ENCODE measurements at places on chromosomes 6 and 20.

DNA sequence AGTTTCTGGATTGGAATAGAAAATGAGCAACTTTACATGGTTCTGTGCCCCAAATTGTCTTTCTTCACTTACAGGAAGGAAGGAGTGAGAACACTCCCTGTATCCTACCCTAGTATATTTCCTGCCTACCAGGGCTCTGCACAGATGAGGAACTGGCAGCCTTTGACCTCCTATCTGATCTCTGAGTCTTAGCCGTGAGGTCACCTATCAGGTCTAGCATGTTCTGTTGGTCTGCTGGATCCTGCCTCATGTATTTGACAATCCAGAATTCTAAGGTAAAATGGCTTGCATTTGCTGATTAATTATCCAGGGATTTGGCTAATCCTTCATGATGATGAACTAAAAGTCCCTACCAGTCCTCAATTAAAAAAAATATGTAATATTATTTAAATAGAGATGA, 35.0 kb upstream of the TRAM2 start:
- H3K4me1 ChIP-seq = no peaks in the 10 kb centered on the region
- H3K4me3 ChIP-seq = no peak overlapping the region

- H3K4me3 ChIP-seq = no peak overlapping the region
- H3K36me3 ChIP-seq = no peaks in the 10 kb centered on the region
- DNase-seq = no peak
- no peak overlapping the region for H3K27ac ChIP-seq
- peaks cover 16% of the 10 kb centered on the region for H3K4me1 ChIP-seq
Observed at GRCh38 chr6:30154709-30155519, 6.1 kb downstream of the TRIM10 start.

- H3K27ac ChIP-seq = no peak overlapping the region
- H3K4me3 ChIP-seq = no peak overlapping the region
- no peaks in the 10 kb centered on the region for H3K27me3 ChIP-seq
- no peak for DNase-seq
- peaks cover 65% of the 10 kb centered on the region for H3K36me3 ChIP-seq
- H3K4me1 ChIP-seq = peaks cover 5% of the 10 kb centered on the region
Observed at GRCh38 chr6:36076178-36077063, 48.8 kb downstream of the MAPK14 start.

- H3K4me3 ChIP-seq = no peak overlapping the region
- peaks cover 8% of the 10 kb centered on the region for H3K27me3 ChIP-seq
- no peaks in the 10 kb centered on the region for H3K36me3 ChIP-seq
- H3K27ac ChIP-seq = no peak overlapping the region
Observed at GRCh38 chr6:89270951-89271721, 44.0 kb downstream of the GABRR2 start.

DNA sequence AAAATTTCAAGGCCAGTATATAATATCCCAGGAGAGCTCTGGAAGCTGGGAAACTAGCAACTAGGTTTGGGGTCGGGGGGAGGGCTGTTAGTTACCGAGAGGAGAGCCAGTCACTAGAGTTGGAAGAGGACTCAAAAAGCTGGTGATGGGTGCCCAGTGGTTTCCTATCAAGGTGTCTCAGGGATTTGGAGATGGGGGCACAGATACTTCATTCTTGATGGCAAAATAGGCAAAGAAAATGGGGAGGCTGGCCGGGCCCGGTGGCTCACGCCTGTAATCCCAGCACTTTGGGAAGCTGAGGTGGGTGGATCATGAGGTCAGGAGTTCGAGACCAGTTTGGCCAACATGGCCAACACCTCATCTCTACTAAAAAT, 805 bp downstream of the PHF1 start:
- no peak for DNase-seq
- peaks cover 59% of the 10 kb centered on the region for H3K36me3 ChIP-seq
- H3K27me3 ChIP-seq = no peaks in the 10 kb centered on the region
- peaks cover 61% of the 10 kb centered on the region for H3K4me1 ChIP-seq

GRCh38 chr6:15255481-15255880, 9.6 kb downstream of the JARID2 start:
- H3K4me1 ChIP-seq = peaks cover 98% of the 10 kb centered on the region
- peak overlapping the region; percentile 21 for H3K27ac ChIP-seq
- no peak overlapping the region for H3K4me3 ChIP-seq
- DNase-seq = no peak

- DNase-seq = peak; percentile 7
- no peak overlapping the region for H3K4me3 ChIP-seq
- no peaks in the 10 kb centered on the region for H3K4me1 ChIP-seq
- no peak overlapping the region for H3K27ac ChIP-seq
Observed at GRCh38 chr20:57649617-57650015, 29.4 kb upstream of the ZBP1 start.

- H3K4me1 ChIP-seq = peaks cover 11% of the 10 kb centered on the region
- no peak overlapping the region for H3K27ac ChIP-seq
- DNase-seq = no peak
- peaks cover 32% of the 10 kb centered on the region for H3K36me3 ChIP-seq
- no peaks in the 10 kb centered on the region for H3K27me3 ChIP-seq
Observed at GRCh38 chr6:118524686-118525085, 23.4 kb upstream of the PLN start.

- H3K27me3 ChIP-seq = peaks cover 64% of the 10 kb centered on the region
- DNase-seq = no peak
- no peaks in the 10 kb centered on the region for H3K36me3 ChIP-seq
- no peak overlapping the region for H3K27ac ChIP-seq
- H3K4me1 ChIP-seq = no peaks in the 10 kb centered on the region
Observed at GRCh38 chr20:21714297-21715192, 9.1 kb downstream of the PAX1 start.

DNA sequence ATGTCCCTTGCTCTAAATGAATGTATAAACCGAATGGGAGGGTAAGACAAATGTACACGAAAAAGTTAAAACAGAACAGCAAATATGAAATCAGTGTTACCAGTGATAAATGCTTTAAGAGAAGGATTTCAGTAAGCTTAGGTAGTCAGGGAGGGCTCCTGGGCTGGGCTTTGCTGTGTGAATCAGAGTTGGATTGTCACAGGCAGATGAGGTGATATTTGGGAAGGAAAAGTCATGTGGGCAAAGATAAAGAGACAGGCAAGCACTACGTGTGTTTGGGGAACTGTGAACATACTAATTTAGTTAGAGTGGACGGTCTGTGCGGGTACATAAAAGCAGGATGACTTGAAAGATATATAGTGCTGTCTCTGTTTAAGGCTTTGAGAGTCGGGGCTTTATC, 114.8 kb downstream of the CRYBG1 start:
- no peak for DNase-seq
- no peaks in the 10 kb centered on the region for H3K27me3 ChIP-seq
- no peak overlapping the region for H3K27ac ChIP-seq
- H3K4me1 ChIP-seq = peaks cover 2% of the 10 kb centered on the region
- no peak overlapping the region for H3K4me3 ChIP-seq

DNA sequence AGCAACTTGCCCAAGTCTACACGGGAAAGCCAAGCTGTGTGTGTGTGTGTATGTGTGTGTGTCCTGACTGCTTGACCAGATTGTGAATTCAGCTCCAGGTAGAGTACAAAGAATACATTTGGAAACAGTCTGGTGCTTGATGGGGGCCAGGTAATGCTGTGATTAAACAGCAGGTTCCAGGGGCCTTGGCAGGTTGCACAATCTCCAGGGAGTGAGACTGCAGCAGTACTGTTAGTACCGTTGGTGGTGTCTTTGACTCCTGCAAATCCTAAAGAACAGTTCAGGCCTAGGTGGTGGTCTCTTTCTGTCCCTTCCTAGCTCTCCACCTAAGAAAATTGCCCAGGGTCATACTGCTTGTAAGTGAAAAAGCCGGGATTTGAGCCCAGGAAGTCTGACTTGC, 11.2 kb upstream of the PSMF1 start:
- H3K4me3 ChIP-seq = no peak overlapping the region
- no peak for DNase-seq
- H3K27me3 ChIP-seq = no peaks in the 10 kb centered on the region
- H3K27ac ChIP-seq = no peak overlapping the region
- H3K36me3 ChIP-seq = no peaks in the 10 kb centered on the region
- H3K4me1 ChIP-seq = no peaks in the 10 kb centered on the region

GRCh38 chr6:76792394-76792793, 670.9 kb downstream of the HTR1B start:
- H3K4me3 ChIP-seq = no peak overlapping the region
- H3K27me3 ChIP-seq = no peaks in the 10 kb centered on the region
- H3K4me1 ChIP-seq = no peaks in the 10 kb centered on the region
- no peak overlapping the region for H3K27ac ChIP-seq
- no peak for DNase-seq
- no peaks in the 10 kb centered on the region for H3K36me3 ChIP-seq

DNA sequence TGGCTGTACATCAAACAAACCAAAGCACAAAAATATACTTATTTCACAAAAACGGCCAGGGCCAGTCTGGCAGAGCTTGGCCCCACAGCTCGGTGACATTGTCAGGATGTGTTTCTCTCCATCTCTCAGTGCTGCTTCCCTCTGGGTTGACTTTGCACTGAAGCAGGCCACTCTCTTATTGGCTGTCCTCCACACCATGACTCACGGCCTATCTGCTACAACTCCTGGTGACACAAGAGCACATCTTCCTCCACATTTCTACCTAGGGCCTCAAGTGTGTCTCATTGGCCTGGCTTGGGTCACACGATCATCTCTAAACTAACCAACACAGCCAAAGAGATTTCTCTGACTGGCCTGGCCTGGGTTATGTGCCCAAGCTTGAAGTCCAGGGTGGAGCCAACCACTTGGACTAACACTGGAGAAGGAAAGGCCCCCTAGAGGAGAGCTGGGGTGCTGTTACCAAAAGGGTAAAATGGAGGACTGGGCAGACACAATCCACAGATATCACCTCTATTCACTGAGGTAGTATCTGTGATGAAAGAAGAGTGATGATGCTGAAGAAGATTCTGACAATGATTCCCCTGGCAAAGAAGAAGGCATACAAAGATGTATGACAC, 159.8 kb upstream of the TSHZ2 start:
- DNase-seq = no peak
- H3K4me3 ChIP-seq = no peak overlapping the region
- no peak overlapping the region for H3K27ac ChIP-seq
- no peaks in the 10 kb centered on the region for H3K4me1 ChIP-seq
- H3K36me3 ChIP-seq = no peaks in the 10 kb centered on the region
- H3K27me3 ChIP-seq = peaks cover 9% of the 10 kb centered on the region

- no peak overlapping the region for H3K27ac ChIP-seq
- no peak for DNase-seq
- H3K36me3 ChIP-seq = peaks cover 9% of the 10 kb centered on the region
- no peak overlapping the region for H3K4me3 ChIP-seq
Observed at GRCh38 chr20:33789858-33790182, 21.3 kb upstream of the CHMP4B start.

DNA sequence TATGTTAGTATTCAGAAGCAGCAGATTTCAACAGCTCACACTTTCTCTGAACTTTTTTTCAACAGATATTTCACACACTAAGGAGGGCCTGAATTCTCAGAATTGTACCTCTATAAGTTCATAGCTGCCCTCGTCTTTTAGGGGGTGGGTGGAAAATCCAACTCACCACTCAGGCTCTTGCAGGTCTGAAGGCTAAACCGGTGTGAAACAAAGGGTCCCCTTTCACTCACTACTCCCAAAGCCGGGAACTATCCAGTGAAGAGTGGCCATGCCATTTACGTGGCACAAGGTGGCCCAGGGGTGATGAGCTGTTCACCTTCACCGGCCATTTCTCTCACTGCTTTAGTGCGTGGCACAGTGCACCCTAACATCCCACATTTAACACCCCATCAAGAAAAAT, 24.2 kb downstream of the TBC1D7 start:
- H3K27me3 ChIP-seq = no peaks in the 10 kb centered on the region
- H3K4me1 ChIP-seq = peaks cover 26% of the 10 kb centered on the region
- DNase-seq = no peak
- H3K36me3 ChIP-seq = peaks cover 67% of the 10 kb centered on the region
- no peak overlapping the region for H3K4me3 ChIP-seq

GRCh38 chr6:163516908-163517307, 102.4 kb downstream of the QKI start:
- H3K4me1 ChIP-seq = peaks cover 3% of the 10 kb centered on the region
- peaks cover 5% of the 10 kb centered on the region for H3K36me3 ChIP-seq
- no peak overlapping the region for H3K27ac ChIP-seq
- H3K4me3 ChIP-seq = no peak overlapping the region

- no peaks in the 10 kb centered on the region for H3K27me3 ChIP-seq
- no peak overlapping the region for H3K4me3 ChIP-seq
- H3K36me3 ChIP-seq = no peaks in the 10 kb centered on the region
Observed at GRCh38 chr6:51024126-51024525, 205.5 kb downstream of the TFAP2B start.

DNA sequence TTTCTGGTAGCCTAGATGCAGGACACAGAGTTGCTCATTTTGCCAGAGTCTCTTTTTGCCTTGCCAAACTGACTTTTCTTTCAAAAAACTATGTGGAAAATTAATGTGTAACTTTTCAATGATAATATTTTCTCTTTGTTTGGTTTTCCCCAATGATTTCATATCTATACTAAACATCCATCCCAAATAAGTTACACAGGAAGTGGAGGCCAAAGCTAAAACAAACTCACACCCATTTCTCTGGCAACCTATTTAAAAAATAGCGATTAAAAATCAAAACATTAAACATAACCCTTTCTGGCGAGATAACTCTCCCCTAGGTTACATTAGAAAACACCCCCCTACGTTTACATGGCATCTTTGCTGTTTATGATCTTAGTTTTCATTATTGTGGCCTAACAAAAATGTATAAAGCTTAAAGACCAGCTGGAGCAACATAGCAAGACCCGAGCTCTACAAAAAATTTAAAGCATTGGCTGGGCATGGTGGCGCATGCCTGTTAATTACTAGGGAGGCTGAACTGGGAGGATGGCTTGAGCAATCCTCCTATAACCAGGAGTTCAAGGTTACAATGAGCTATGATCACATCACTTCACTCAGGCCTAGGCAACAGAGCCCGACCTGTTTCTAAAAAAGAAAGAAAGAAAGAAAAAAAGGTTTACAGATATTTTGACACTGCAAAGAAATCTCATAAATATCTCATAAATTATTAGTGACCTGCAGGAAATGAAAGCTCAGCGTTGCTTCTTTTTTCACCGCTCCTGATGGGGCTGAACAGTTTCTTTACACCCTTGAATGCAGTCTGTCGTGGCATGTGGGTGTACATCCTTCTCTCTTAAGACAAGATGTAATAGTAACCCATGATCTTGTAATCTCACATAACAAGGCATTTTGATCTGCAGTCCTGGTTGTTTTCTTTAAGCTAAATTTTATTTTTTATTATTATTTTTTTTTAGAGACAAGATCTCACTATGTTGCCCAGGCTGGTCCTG, 32.8 kb upstream of the CEP85L start:
- no peak overlapping the region for H3K27ac ChIP-seq
- peaks cover 29% of the 10 kb centered on the region for H3K36me3 ChIP-seq
- H3K4me1 ChIP-seq = peaks cover 48% of the 10 kb centered on the region
- H3K4me3 ChIP-seq = no peak overlapping the region

GRCh38 chr6:168584671-168585070, 143.7 kb downstream of the SMOC2 start:
- DNase-seq = no peak
- no peak overlapping the region for H3K27ac ChIP-seq
- H3K4me1 ChIP-seq = no peaks in the 10 kb centered on the region
- no peak overlapping the region for H3K4me3 ChIP-seq
- H3K36me3 ChIP-seq = no peaks in the 10 kb centered on the region

DNA sequence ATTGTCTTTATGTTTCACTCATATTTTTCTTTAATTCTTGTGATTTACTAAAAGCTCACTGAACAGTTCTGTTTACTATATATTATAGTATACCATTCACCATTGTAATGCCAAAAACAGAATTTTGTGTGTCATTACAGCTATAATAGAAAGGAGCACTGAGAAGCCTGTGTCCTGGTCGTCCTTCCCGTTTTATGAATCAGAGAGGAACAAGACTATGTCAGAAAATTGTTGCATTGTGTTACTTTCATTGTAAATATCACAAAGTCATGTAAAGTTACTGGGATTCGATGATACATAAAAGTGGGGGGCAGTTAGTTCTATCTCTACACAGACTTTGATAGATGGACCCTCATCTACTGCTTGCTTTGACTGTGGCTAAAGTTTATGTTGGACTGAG, 145.1 kb downstream of the QKI start:
- H3K27ac ChIP-seq = no peak overlapping the region
- no peaks in the 10 kb centered on the region for H3K4me1 ChIP-seq
- peaks cover 16% of the 10 kb centered on the region for H3K36me3 ChIP-seq

Data from activated CD4-positive, alpha-beta memory T cell treated with anti-CD3 and anti-CD28 coated beads, Interleukin-2, amount 10 ng/mL, durations not matched to agents 7 days and 5 days (primary cell).